Stimulated activated CD8-positive, alpha-beta memory T cell treated with anti-CD3 and anti-CD28 coated beads, Interleukin-12 subunit alpha, Interleukin-12 subunit beta, amount 100 ng/mL, for 4 hours (primary cell): ENCODE measurements at places on chromosomes 3 and 15.

DNA sequence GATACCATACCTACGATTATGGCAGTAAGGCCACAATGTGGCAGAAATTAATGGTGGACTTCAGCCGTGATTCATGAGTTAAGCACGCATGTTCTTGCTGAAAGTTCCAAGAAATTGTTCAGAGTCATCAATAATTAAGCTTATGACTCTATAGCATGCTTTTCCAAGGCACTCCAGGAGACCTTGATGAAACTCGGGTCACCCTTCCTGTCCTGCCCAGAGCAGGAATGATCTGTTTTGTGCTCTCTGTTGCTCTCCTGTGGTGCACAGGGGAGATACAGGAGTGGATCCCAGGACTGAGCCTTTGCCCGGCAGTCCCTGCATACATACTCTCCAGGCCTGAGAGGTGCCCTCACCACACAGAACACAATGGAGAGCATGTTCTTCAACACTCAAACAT lies 141.6 kb upstream of the SLC2A2 start:
- DNase-seq, result no peak

DNA sequence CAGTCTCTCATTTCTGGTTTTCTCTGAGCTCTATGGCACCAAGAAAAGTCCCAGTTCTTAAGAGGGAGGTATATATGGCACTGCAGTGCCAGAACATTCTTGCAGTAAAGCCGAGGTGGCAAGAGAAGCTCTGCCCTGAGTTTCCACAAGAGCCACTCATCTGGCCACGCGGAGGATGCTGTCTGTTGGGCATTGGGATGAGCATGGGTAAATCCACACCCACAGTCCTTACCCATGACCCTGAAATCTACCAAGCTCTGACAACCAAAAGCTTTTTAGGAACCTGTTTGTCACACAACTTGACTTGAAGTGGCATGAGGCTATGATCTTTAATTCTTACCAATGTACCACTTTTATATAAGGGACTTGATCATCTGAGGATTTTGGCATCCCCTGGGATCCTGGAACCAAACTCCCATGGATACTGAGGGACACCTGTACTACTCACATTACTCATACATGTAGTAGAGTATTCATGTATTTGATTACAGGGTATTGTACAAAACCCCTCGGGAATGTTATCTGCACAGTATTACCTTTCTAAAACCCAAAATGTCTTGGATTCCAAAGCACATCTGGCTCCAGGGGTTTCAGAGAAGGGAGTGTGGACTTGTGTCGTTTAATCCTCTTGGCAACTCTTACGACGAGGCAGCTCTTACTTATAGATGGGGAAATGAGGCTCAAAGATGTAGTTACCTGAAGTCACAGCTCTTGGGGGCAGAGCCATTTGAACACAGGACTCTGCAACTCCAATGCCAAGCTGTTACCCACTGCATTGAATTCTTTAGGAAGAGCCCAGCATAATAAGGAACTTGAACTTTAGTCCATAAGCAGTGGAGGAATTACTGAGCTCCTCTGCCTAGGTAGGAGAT lies 8.8 kb downstream of the RPL32 start:
- no peak for DNase-seq

DNA sequence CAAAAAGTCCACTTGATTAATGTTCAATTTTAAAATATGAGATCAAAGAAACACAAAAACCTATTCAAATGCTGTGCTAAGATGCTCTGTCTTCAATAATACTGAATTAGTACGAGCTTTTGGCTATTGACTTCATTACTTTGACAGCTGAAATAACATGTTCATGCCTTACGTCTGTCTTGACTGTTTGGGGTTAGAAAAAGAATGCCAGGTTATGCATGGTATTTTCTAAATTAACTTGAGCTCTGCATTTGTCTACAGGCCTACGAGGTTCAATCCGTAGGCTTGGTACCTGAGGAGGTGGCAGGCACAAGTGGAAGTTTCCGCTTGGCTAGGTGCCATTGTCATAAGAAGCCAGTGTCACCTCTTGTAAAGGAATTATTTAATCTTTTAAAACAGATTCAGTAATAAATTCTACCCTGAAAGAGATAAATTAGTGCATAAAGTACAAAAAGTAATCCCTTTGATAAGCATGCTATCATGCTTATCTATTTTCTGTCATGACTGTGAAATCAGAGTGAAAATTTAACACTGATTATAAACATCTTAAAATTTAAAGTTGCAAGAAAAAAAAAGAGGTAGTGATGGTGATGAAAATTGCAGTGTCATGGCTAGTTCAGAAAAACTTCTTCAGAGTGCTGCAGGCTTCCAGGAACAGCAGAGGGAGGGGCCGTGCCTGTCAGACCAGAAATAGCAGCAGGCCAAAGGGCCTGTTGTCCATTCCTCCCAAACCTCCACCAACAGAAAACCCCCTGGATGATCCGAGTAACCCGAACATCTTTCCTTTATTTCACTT lies 115.7 kb downstream of the ARRDC4 start:
- DNase-seq, result no peak

DNA sequence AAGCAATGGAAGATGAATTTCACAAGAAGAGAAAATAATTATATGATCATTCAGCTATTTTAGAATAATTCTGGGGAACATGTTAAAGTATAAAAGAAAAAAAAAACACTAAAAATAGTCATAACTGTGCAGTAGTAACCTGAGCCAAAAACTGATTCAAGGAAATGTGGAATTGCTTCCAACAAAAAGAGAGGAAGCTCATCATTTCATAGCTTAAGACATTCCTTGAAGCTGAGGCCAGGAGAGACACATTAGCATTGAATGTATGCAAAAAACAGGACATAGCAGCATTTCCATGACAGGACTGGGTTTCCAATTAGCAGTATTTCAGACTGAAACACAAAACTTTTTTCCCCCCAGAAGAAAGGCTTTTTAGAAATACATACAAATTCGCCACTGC lies 27.7 kb upstream of the LRRN1 start:
- no peak for DNase-seq

GRCh38 chr15:51580982-51581381 lies 41.6 kb downstream of the DMXL2 start:
- no peak for DNase-seq

GRCh38 chr3:177314897-177315296 lies 117.6 kb upstream of the TBL1XR1 start:
- DNase-seq, result no peak

GRCh38 chr3:114635878-114636277 lies 342.1 kb downstream of the TIGIT start:
- DNase-seq, result no peak

DNA sequence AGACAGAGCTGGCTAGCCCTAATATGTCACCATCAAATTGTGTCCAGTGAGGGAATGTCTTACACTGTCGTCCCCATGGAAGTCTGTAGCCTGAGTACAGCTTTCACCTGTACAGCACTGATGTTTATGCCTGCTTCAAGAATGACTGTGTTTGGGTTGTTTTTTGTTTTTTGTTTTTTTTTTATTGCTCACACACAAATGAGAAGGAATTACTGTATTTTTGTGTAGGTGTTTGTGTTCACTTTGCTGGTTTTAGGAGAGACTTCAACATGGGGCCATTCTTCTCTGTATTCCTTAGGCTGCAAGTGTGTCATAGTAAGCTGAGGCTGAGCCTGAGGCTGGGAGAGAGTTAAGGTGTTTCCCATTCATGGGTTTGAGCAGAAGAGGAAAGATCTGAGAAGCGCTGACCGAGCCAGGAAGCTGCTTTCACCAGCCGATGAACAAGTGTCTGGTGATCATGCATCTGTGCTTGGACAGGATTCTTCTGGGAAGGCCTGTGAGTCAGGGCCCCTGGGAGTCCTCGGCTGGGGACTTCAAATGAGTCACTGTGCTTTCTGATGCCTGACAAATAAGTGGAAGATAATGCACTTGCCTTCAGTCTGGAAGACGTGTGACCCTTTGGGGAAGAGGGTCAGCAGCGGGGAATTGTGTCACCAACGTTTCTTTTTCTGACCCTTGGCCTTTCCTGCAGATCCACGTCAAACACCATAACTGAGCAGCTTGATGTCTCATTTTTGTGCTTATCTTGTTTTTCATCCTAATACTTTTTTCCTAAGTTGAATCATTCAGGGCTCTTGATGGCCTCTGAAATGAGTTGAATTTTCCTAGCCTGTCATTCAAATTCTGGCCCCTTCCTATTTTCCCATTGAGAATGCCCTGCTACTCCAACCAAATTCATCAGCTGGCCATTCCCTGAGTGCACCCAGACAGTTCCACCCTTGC lies 36.7 kb upstream of the ZBTB38 start:
- DNase-seq, result no peak

DNA sequence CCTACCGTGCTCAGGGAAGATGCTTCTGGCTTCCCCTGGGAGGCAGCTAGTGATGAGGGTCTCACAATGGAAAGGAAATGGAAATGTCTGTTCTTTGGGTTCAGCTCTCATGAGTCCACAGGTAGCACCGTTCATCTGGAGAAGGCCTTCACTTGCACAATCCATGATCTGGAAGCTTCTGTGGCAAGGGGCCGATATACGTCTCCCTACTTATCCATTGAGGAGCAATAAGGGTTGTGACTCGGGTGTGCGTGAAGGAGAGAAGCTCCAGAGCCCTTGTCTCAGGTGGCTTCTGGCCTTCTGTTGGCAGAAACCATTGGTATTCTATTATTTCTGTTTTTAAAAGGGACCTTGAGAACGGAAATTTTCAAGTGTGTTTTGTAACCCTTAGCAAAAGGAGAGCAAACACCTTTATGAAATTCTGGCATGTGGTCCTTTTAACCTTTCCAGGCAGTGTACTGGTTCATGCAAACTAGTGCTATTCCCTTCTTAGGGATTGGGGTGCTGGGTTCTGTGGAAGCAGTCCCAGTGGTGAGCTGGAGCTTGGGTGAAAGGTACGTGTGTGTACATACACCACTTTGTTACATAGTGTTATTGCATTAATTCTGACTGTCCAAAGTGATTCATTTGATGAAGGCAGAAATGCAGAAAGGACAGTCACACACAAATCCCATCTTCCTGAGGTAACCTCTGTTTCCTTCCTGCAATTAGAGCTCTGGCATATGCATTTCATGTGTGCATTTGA lies 32.5 kb downstream of the KLF13 start:
- DNase-seq, result no peak

DNA sequence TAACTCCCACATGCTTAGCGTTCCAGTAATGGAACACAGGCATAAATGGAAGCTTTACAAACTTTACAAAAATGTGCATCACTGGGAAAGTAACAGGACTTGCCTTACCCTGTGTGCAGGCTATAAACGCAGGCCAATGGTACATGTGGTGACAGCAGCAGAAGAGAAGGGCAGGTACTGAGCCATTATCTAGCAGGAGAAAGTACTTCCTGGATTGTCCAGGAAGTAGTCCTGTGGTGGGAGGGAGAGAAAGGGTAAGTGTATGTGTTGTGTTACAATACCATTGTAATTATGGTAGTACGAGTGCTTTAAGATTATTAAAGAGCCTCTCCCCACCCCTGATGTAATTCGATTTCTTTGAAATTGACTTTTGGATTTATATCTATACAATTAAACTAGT lies 5.3 kb downstream of the ATP1B3 start:
- no peak for DNase-seq

GRCh38 chr3:11392014-11392859 lies 120.0 kb downstream of the ATG7 start:
- no peak for DNase-seq

GRCh38 chr3:19734453-19734852 lies 199.6 kb downstream of the EFHB start:
- no peak for DNase-seq

DNA sequence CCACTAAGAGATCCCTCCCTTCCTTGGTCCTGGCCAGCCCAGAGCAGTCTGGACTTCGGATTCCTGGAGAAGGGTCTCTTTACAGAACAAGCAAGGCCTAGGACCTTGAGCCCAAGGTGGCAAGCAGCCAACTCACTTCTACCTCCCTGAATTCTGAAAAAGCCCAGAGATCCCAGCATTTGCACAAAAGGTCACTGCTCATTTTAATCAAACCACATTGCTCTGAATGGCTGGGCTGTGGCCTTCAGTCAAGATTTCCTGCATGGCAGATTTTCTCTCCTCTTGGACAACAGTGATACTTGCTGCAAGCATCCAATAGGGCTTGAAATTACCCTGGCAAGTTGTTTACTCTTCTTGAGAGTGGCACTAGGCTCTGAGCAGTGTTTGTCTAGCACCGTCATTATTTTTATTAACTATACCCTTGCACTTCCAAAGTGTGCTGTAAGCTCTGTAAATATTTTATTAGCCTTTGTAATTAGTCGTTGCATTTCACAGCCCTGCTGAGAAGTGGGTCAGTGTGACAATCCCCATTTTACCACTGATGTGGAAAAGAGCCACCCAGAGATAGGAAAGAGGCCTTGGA lies 274.7 kb upstream of the CTNNB1 start:
- DNase-seq, result no peak

DNA sequence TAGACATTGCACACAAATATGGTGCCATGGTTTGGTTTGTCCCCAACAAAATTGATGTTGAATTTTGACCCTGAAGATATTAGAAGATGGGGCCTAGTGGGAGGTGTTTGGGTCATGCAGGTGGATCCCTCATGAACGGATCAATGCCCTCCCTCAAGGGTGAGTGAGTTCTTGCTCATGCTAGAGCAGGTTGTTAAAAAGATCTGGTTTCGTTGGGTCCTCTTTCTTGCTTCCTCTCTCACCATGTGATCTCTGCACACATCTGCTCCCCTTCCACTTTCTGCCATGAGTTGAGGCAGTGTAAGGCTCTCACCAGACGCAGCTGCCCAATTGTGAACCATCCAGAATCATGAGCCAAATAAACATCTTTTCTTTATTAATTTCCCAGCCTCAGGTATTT lies 87.8 kb upstream of the MDFIC2 start:
- DNase-seq, result no peak

DNA sequence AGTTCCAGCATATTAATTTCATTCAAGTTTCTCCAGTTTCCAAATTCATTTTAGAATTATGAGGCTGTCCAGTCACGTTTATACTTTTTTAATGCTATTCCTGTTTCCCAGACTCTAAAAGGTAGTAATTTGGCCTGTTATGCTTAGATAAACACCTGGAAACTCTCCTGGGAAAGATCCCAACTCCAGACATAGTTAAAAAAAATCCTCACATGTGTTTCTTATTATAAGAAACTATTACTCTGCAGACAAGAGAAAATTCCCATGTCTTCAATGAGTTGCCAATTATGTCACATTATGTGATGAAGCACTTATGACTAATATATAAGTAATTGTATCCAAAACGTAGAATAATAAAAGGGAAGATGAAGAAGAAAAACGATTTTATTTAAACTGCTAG lies 137.1 kb upstream of the TMC3 start:
- no peak for DNase-seq

DNA sequence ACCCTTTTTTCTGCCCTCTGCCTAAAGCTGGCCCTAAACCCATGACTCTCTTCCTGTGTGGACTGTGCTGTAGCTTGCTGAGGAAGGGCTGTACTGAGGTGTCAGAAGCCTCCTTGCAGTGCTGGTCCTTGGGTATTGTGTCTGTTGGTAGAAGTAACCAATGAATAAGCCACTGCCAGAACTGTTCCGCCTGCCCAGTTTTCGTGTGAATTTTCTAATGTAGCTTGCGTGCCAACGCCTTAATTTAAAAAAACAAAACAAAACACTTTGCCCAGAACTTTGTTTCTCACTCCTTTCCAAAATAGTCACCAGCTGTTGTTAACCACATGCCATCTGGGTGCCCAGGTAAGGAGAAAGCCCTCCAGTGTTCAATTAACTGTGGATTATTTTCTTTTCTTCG lies 101.9 kb downstream of the KLHL25 start:
- peak; percentile 32 for DNase-seq

GRCh38 chr3:133872161-133872560 lies 23.5 kb downstream of the RAB6B start:
- no peak for DNase-seq
